Hepatic stellate cell (primary cell): ENCODE measurements at places on chromosomes 4 and X.

- no peak for DNase-seq
Measured at GRCh38 chr4:122172266-122172665, 20.1 kb downstream of the BLTP1 start.

DNA sequence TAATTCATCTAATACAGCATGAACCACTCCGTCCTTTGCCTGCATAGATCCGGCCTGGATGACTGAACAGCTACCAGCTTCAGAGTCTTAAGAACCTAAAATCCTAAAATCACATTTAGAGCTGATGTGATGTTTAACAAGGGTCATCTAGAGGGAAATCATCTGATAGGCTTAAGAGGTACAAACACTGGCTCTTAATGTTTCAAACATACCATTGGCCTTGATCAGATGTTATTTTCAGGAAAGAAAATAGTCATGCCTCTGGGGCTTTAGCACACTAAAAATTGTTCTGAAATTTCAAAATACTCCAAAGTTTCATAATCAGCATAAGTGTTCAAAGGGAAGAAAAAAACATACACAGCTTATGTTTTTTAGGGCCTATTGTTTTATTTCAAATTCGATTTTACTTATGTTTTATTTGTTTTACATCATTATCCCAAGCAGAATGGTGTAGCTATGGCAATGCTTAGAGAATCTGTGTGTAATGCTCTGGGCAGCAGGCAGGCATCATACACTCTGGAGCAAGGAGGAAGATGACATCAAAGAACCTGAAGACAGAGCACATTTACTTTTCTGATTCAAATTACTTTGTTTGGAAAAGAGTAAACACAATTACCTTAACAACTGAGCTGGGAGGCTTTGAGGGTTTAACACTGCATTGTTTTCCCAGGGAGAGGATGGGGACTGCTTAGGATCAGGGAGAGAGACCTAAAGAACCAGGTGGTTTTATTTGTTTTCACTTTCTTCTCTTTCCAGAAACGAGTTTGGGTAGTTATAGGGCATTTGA, 25.3 kb upstream of the LEF1 start:
- no peak for DNase-seq

DNA sequence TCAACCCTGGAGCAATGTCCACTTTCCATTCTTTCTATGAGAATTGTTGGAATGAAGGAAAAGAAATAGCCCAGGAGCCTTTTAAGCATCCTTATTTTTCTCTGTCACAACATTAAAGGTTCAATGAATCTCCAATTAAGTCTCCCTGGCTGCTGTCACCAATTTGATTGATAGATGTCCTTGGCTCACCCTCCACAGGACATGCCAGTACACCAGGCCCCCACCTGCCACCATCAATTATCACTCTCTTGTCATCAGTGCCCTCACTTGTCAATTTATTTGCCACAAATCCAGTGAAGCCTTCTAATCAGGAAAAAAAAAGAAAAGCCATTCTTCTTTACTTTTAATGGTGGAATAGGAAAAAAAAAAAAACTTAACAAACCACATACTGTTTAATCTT, 453.6 kb downstream of the CENPC start:
- no peak for DNase-seq

- peak; percentile 52 for DNase-seq
Measured at GRCh38 chr4:168318266-168318895, at the start of gene DDX60. DDX60 (minus strand) TSS chr4:168318752; CDS start chr4:168311259, 7,493 bp downstream.

DNA sequence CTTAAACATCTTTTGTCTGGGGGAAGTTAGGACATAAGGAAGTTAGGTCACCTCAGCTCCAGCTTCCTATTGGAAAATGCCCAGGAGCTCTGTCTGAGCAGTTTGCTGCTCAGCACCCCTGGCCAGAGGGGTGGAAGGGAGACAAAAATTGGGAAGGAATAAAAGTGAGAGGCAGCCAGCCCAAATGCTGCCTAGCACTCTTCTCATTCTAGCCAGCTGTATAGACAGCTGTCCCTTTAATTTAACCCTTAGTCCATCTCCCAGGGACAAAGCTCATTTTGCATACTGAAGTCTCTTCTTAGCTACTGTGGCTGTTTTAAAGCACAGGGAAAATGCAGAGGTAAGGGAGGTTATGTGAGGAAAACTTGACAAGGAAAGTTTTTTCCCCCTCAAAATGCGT, 89.5 kb upstream of the CITED1 start:
- DNase-seq: no peak

- DNase-seq: no peak
Measured at GRCh38 chrX:53163436-53163835, 61.6 kb downstream of the KDM5C start.

GRCh38 chr4:97994765-97995465, 148.4 kb downstream of the STPG2 start:
- no peak for DNase-seq

DNA sequence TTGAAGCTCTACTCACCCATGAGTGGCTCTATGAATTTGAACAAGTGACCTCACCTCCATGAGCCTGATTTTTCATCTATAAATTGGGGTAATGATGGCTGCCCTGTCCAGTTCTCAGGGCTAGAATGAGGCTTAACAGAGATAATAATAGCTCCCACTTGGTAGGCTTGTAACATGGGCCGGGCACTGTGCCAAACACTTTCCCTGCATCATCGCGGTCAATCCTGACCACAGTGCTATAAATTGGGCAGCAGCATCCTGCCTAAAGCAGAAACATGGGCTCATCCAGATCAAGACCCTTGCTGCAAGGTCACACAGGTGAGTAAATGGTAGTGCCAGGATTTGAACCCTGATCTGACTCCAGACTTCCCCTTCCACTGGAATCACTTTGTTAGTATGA, 12.8 kb downstream of the APLN start:
- no peak for DNase-seq

- DNase-seq: no peak
Measured at GRCh38 chr4:139246166-139246565, 33.9 kb downstream of the MGARP start.

- no peak for DNase-seq
Measured at GRCh38 chr4:74715706-74716435, 78.5 kb downstream of the BTC start.

- no peak for DNase-seq
Measured at GRCh38 chr4:25500626-25501316, 123.7 kb downstream of the ANAPC4 start.

DNA sequence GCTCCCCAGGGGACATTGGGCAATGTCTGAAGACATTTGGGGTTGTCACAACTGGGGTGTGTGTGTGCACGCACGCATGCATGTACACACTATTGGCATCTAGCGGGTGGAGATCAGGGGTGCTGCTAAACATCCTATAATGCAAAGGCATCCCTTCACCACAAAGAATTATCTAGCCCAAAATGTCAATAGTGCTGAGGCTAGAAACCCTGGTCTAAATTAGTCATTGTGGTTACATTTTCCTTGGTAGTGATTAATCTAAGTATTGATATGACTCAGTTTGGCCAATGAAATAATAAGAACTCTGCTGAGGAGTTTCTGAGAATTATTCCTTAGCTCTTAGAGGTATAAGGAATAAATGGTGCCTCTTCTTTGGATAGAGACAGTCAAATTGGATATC, 200.2 kb downstream of the CLCN4 start:
- peak; percentile 3 for DNase-seq
